Coronary artery (tissue), 2 donors: ENCODE measurements at places on chromosomes 4 and X.

GRCh38 chrX:23888887-23889501 lies 18.7 kb downstream of the APOO start:
- DNase-seq = no peak

DNA sequence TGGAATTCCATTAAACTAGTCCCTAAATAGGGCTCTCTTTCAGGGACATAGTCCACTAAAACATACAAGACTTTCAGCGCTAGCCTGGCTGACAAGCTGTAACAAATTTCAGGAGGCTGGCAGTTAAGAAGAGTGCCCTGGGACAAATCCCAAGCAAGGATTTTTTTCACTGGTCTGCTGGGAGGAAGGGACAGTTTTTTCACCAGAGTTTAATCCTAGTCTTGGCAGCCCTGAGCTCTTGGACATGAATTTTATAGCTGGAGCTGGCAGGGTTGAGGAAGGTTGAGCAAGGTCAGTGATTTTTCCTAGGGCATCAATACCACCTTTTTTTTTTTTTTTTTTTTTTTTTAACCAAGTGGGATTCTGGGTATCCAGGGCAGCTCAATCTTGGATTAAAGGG lies 184.4 kb downstream of the SH2D1A start:
- no peak for DNase-seq

DNA sequence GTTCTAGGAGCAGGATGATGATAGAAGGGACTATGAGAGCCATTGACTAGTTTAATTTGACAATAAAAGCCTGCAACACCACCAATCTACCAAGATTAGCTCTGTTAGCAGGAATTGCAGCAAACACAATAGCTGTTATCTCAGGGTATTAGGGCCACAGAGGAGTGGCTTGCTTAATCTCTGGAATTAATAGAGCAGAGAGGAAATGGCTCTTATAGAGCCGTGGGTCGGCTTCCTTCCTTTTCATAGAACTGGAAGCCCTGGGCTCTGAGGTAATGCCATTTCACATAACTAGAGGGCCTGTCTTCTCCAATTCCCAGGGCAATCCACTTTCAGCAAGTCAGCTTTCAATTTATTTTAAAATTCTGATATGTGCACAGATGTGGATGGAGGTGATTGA lies 83.0 kb downstream of the MAMLD1 start:
- no peak for DNase-seq

GRCh38 chr4:85744950-85745349 lies 270.0 kb downstream of the ARHGAP24 start:
- DNase-seq = no peak

DNA sequence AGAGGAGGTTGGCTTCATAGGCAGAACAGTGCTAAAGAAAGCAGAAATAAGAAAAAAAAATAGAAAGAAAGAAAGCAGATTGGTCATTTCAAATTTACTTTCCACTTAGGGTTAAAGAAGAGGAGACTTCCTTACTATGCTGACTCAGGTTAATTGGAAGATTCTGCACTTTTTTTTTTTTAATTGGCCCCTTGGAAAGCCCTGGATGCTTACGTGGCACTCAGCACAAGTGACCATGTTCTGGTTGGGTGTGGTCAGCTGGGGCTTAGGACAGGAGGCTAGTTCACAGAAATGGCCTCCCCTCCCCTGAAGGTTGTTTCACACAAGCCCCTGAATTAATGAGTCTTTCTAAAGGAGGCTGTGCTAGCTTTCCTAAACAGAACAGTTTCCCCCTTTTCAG lies 14.5 kb downstream of the MAGEA9B start:
- no peak for DNase-seq

- DNase-seq = no peak
Measured at GRCh38 chr4:60611762-60612496, 588.2 kb upstream of the ADGRL3 start.

- DNase-seq = no peak
Measured at GRCh38 chrX:130170752-130171445, 863 bp upstream of the RAB33A start.

GRCh38 chr4:115923152-115923551 lies 809.7 kb upstream of the NDST4 start:
- no peak for DNase-seq

- no peak for DNase-seq
Measured at GRCh38 chr4:92362028-92362427, 58.3 kb downstream of the GRID2 start.

DNA sequence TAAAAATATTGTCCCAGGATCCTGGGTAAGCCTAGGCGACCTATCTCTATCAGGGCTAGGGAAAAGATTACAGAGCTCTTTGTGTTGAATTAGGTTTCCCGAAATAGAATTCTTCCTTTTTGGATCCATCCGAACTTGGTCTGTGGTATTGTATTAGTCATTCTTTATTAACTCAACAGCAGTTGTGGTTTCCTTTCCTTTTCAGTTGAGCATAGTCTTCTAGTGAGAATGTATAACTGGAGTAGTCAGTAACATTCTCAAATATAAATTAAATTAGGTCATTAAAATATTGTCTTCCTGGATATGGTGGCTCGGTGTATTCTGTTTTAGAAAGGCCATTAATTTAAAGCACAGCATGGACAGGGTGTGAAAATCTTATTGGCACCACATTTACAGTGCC lies 520.4 kb downstream of the NLGN4X start:
- no peak for DNase-seq

DNA sequence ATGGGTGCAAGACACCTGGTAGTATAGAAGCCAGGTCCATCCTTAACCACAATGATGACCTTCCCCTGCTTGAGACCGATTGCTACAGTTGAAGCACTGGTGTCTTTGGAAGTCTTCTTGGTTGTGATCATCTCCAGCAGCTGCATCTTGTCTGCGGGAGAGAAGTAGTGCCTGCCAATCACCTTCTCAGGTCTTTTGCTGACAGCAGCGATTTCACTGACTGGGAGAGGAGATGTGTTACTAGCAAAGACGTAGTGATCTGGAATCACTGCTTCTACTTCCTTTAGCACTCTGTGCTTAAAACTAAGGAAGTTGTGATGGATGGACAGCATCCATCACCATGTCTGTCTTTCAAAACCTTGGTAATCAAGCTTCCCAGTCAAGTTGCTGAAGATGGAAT lies 25.9 kb downstream of the CPE start:
- no peak for DNase-seq

DNA sequence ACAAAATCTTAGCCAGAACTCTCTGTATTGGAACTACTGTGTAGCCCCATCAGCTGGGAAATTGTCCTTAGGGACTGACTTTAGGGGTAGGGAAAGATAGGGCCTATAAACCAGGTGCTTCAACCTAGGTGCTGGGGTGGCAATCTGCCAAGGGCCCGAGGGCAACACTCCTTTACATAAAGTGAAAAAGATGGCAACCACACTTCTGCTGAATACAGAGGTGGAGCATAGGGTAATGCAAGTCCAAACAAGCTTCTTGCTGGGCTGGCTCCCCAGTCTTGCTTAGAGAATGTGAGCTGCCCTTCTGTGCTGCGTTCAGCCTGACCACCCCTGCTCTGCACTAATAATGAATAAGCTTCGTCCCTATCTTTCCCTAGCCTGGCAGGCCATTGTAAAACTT lies 9.8 kb downstream of the ZBTB33 start:
- DNase-seq = no peak

DNA sequence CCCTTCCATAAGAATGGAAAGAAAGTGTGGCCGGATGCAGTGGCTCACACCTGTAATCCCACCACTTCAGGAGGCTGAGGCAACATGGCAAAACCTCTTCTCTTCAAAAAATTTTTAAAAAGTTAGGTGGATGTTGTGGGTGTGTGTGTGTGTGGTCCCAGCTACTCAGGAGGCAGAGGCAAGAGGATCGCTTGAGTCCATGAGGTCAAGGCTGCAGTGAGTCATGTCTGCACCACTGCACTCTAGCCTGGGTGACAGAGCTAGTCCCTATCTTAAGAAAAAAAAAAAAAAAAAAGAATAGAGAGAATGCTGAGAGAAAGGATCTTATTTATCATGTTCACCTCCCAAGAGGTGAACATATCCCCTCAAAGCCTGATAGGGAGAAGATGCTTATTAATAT lies 492.1 kb upstream of the SMIM31 start:
- DNase-seq = no peak
